ENCODE measurements at places on chromosomes 13 and 19. TPM values are rescaled to one million over a fixed set of nuclear protein-coding genes. Genes with fewer than 3 reads are reported as not detected.
A peak's percentile ranks its signal among the peaks of the same experiment; 100 is the strongest.

- no peak for DNase-seq
These were observed 23.1 kb upstream of the COG3 start for GRCh38 chr13:45441633-45442032.

DNA sequence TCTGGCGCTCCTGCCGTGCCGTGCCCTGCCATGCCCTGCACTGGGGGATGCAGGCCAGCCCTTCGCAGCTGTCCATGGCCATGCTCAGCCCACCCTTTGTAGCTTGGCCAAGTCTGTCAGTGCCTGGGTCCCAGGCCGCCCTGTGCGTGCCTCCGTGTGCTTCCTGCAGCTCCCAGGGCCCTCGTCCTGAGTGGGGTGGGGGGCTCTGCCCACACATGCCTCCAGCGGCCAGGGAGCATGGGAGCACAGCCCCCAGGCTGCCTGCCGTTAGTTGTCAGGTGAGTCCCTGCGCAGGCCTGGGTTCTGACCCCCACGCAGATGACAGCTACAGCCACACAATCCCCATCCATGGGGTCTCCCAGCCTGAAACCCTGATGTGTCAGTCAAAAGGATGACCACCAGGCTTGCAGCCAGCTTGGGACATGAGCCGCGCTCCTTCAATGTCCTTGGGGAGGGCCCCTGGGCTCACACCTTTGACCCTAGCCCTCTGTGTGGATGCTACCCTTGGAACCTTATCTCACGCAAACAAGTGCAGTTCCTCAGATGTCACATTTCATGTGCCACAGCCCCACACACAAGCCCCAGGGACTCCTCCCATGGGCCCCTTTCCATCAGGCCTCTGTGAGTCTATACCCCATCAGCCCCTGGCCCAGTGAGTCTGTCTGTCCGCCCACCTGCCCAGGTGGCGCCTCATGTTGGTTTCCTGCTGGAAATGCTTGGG, 24.5 kb downstream of the TMED1 start:
- DNase-seq: no peak

ZNF90 gene
- 4.9 TPM for total RNA-seq

DNA sequence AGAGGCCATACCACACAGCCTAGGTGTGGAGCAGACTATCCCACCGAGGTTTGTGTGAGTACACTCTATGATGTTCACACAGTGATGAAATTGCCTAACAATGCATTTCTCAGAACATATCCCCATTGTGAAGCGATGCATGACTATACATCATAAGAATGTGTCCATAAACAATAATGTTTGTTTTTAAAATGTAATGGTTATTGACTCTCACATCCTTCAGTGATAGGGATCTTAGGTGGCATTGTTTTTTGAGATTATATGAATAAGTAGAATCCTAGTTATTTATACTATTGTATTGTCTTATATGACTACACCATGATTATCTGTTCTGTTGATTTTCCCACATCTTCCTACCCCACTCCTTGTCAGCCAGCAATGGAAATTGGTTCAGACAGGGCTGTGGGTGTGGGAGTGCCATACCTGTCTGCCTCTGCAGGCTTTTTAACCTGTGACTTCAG, 13.6 kb downstream of the CCNA1 start:
- no peak for DNase-seq

DNA sequence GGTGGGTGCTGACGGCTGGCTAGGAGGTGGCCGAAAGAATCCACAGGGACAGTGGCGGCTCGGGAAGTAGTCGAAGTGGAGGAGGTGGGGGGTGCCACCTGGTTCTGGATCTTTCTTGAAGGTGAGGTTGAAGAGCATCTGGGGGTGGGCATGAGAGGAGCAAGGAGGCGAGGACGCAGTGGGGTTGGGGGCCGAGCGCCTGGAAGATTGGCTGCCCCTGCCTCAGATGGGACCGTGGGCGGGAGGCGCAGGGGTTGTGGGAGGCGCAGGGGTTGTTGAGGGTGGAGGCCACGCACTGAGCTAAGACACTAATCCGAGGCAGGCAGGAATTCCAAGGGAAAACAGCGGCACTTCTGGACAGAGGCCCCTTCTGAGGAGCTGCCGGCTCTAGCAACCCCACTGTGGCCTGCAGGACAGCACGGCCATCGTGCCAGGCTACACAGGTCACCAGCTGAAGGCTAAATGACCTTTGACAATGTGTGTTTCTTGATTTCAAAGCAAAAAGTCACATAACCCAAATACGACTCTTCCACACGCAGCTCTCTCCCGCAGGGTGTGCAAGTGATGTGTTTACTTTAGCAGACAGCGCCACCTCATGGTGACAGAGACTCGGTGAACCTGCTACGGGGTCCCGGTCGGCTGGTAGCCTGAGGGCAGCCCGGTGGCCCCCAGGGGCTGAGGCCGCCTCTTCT, 44.1 kb upstream of the RANBP3 start:
- peak; percentile 48 for DNase-seq

DNA sequence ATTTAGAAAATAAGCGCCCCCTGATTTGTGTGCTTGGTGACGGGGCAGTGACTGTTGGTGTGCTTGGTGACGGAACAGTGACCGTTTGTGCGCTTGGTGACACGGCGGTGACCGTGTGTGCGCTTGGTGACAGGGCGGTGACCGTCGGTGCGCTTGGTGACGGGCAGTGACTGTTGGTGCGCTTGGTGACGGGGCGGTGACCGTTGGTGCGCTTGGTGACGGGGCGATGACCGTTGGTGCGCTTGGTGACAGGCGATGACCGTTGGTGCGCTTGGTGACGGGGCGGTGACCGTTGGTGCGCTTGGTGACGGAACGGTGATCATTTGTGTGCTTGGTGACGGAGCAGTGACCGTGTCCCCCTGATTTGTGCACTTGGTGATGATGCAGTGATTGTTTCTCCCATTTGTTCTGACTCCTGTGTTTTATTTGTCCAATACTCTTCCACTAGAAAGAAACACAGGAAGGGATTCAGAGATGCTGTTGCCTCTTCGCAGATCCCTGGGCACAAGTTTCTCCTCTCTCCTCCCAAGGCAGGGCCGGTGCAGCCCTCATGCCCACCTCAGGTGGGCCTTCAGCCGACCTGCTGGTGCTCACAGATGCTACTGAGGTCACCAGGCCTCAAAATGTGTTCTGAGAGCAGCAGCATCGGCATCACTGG, 128.3 kb downstream of the ATP11A start:
- DNase-seq: no peak

KIR3DL2 gene
- total RNA-seq: not detected

- DNase-seq: no peak
These were observed 8.7 kb downstream of the CCDC169 start for GRCh38 chr13:36288794-36289391.

- no peak for DNase-seq
These were observed 3.5 kb downstream of the MKNK2 start for GRCh38 chr19:2047449-2048103.

DNA sequence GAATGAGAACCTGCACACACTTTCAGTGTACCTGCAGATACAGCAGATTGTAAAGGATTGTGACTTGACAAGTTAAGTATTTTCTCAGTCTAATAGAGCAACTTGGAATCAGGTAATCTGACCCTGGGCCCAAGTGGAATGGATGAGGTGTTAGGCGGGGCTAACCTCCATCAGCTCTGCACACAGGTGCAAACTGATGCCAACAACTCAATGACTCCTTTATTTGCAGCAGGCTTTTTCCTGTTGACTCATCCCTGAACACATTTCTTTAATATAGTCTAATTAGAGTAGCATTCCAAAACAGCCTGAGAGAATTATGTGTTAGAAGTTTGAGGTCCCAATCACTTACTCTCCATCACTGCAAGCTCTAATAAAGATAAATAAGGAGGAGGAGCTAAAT, 48.8 kb downstream of the TPT1 start:
- DNase-seq: no peak

DNA sequence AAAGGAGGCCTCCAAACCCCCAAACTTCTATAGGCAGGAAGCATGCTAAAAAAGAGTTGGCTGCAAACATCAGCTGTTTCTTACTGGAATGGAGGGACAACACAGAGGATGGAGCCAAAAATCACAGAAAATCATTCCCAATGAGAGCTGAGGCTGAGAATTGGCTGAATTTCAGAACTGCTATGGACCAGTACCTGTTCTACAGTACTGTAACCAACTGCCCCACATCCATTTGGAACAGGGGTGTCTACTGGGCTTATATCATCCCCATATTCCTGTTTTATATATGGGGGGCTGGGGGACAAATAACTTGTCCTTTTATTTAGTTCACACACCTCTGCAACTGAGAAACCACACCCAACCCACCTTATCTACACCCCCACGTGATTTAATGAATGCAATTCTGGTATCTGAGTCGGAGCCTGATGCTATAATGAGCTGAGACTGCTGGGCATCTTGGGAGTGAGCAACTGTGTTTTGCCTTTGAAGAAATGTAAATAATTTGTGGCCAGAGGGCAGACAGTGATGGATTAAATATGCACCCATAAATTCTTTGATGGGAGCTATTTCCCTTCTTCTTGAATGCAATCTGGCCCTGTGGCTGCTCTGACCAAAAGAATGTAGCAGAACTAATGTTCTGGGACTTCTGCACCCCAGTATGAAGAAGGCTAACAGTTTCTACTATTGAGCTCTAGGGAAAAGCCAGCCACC, 82.6 kb downstream of the TBC1D4 start:
- DNase-seq: no peak

- DNase-seq: no peak
These were observed 80.5 kb downstream of the STK24 start for GRCh38 chr13:98496479-98496791.

- no peak for DNase-seq
These were observed 9.6 kb downstream of the CD37 start for GRCh38 chr19:49344505-49345423.

DNA sequence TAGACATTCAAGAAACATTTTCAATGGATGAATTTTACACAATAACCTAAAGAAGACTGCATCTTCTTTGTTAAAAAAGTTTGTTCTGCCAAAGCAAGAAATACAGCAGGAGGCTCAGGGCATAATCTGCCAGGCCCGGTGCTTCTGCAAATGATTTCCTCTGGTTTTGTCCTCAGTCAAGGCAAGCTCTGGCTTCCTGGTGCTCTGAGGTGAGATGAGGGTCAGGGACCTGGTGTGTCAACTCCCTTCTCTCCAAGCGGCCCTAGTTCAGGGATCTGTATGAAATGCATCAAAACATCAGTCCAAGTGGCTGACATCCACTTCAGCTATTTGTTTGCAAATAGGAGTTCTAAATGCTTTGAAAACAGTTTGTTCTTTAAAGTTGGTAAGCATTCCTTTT, 31.6 kb downstream of the LACC1 start:
- DNase-seq: no peak

- DNase-seq: no peak
These were observed 17.3 kb downstream of the SBK2 start for GRCh38 chr19:55519451-55520311.

GRCh38 chr13:20550799-20551198, 16.2 kb upstream of the IFT88 start:
- DNase-seq: no peak

TBXA2R gene
- 0.33 TPM for total RNA-seq

DNA sequence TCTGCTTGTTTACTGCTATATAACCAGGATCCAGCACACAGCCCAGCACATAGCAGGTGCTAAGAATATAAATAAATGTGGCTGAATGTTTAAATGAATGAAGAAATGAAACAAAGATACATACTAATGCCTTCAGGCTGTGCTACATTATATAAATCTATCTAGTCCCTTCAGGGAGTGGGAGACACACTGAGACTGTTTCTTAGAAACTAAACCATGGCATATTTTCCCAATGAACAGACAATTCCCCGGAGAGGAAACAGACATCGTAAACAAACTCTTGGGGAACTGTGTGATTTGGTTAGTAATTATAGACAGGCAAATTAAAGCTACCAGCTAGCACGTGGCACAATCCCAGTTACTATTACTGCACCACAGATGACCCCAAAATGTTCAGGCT, 9.7 kb upstream of the FEM1A start:
- no peak for DNase-seq

DNA sequence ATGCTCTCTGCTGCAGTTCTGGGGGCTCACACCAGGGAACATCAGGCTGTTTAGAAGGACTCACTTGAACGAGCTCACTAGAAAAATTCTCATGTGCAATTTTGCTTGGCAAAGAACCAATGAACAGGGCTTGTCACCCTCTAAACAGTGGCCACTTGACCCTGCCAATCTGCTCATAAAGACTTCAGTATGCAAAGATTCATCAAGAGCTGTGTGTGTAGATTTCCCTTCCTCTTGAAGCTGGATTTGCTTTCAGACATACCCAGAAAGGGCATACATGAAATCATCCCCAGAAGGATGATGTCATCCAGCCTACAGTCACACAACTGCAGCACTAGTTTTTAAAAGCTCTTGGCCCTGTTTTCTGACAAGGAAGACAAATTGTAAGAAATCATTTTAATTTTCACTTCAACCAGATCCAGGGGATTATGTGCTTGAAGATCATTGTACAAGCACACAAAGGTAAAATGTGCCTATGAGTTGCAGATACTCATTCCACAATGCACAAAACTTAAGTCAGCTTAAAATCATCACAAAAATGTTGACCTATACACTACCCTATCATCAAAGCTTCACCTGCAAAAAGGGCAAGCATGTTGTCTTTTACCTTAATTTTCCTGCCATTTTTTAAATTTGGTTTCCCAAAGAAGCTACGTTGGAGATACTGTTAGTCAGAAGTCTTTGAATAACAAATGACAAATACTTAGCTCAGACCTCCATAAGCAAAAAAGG, 5.2 kb upstream of the STK24 start:
- DNase-seq: no peak

- no peak for DNase-seq
These were observed 28.1 kb downstream of the RANBP3 start for GRCh38 chr19:5949792-5950305.

DNA sequence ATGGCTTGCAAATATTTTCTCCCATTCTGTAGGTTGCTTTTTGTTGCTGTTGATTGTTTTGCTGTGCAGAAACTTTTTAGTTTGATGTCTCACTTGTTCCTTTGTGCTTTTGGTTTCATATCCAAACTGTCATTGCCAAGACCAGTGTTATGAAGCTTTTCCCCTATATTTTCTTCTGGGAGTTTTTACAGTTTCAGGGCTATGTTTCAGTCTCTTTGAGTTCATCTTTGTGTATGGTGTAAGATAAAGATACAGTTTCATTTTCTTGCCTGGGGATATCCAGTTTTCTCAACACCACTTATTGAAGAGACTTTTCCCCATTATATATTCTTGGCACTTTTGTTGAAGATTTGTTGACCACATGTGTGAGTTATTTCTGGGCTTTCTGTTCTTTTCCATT, 139.9 kb downstream of the MRPL57 start:
- DNase-seq: no peak

CNFN gene
- total RNA-seq: 4.8 TPM

Measured in breast epithelium (tissue), 4 donors.